ENCODE measurements at places on chromosomes 1 and 21. TPM values are rescaled to one million over a fixed set of nuclear protein-coding genes. Genes with fewer than 3 reads are reported as not detected.

GRCh38 chr1:78712467-78713051 lies 62.9 kb downstream of the IFI44 start:
- H3K27me3 ChIP-seq = no peaks in the 10 kb centered on the region
- DNase-seq = no peak
- no peaks in the 10 kb centered on the region for H3K4me1 ChIP-seq
- no peak overlapping the region for H3K27ac ChIP-seq
- H3K4me3 ChIP-seq = no peak overlapping the region

The EPHA8 gene
- not detected for total RNA-seq

DNA sequence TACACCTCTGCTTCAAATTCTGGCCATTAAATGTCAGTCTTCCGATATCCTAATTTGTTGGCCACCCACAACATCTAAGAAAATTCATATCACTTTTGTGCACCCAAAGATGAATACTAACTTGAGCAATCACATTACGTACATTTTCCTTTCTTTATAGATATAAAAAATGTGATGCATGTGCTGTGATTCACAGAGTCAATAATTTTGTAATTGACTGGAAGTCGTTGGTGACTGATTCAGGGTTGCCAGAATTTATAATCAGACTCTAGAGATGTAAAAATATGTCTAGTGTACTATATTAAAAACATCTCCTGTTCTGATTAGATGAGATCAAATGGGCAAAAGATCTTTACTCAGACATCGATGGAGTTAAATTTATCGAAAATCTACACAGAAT lies 150.0 kb upstream of the KCTD3 start:
- no peaks in the 10 kb centered on the region for H3K36me3 ChIP-seq
- H3K27me3 ChIP-seq = no peaks in the 10 kb centered on the region
- no peak overlapping the region for H3K4me3 ChIP-seq
- no peaks in the 10 kb centered on the region for H3K4me1 ChIP-seq

GRCh38 chr1:161718559-161719324 lies 2.6 kb upstream of the FCRLB start:
- no peak for DNase-seq
- H3K36me3 ChIP-seq = no peaks in the 10 kb centered on the region
- H3K27ac ChIP-seq = no peak overlapping the region
- peaks cover 3% of the 10 kb centered on the region for H3K4me1 ChIP-seq
- no peaks in the 10 kb centered on the region for H3K27me3 ChIP-seq

- no peak overlapping the region for H3K4me3 ChIP-seq
- H3K4me1 ChIP-seq = no peaks in the 10 kb centered on the region
- H3K27me3 ChIP-seq = no peaks in the 10 kb centered on the region
- no peaks in the 10 kb centered on the region for H3K36me3 ChIP-seq
- H3K27ac ChIP-seq = no peak overlapping the region
- DNase-seq = no peak
These were observed 5.8 kb downstream of the DCAF8 start for GRCh38 chr1:160256396-160257046.

DNA sequence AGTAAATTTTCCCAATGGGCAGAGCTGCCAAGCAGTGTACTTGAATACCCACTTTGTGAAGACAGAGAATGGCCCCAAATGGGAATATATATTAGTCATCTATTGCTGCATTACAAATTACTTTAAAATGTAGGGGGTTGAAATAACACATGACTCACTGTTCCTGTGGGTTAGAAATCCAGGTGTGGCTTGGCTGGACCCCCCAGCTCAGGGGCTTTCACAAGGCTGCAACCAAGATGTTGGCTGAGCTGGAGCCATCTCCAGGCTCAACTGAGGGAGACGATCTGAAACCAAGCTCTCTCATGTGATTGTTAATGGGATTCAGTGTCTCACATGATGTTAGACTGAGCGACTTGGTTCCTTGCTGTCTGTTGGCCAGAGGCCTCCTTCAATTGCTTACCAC lies 33.4 kb upstream of the ARHGAP29 start:
- H3K4me1 ChIP-seq = no peaks in the 10 kb centered on the region
- no peak overlapping the region for H3K27ac ChIP-seq
- H3K36me3 ChIP-seq = no peaks in the 10 kb centered on the region
- DNase-seq = no peak

- no peaks in the 10 kb centered on the region for H3K4me1 ChIP-seq
- no peaks in the 10 kb centered on the region for H3K27me3 ChIP-seq
- DNase-seq = no peak
These were observed 66.9 kb downstream of the PCNT start for GRCh38 chr21:46390603-46391545.

The DARS2 gene
- total RNA-seq = 10.3 TPM

The FCRL5 gene
- total RNA-seq = 19.0 TPM

Measured in Peyer's patch (tissue), 4 donors.